LHCN-M2 (cell line): ENCODE measurements at places on chromosomes 16 and 17. TPM values are rescaled to one million over a fixed set of nuclear protein-coding genes. Genes with fewer than 3 reads are reported as not detected.

GRCh38 chr16:57848181-57848580, 45.9 kb upstream of the KIFC3 start:
- no peak for DNase-seq

GRCh38 chr16:53756275-53756996, 52.5 kb downstream of the FTO start:
- DNase-seq: no peak

DNA sequence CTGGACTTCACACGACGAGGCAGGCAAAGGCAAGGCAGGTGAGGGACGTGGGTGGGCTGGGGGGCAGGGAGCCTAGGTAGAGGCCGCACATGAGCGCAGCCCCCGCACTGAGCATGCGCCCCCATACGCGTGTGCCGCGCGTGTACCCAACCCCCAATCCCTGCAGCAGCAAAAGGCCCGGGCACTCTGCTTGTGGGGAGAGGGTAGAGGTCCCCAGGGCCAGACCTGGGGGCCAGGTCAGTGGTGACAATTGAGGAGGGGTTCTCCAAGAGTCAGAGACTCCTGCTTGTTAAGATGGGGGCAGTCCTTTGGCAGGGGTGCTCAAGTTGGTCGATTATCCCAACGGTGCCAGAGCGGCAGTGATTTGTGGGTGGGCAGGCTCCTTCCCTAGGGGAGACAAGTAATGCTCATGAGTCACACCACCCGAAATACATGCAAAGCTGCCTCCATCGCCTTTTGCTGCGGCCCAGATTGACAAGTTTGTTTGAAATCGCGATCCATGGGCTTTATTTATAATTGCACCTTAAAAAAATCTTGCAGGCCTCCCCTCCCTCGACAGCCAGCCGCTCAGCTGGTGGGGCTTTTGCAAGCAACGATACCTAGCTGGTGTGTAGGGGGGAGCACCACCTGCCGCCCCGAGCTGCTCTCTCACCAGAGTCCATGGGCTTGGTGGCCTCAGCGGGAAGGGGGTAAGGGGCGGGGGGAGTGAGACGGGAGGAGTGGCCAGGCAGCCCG, 1.1 kb upstream of the GIT1 start:
- peak; percentile 75 for DNase-seq

- no peak for DNase-seq
Observed at GRCh38 chr16:58107709-58108108, 21.5 kb downstream of the CFAP20 start.

DNA sequence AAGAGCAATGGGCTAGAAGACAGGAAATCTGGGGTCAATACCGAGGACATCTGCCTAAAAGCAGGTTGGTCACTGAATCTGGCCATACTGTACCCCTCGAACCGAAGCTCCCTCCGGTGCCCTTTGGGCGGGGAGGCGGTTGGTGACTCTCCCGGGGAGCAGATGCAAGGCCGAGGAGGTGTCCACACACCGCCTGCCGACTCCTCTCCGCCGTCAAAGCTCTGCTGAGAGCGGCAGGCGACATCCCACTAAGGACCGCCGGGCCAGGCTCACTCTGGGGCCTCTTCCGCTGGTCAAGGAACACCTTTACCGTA, 458 bp downstream of the ZNF200 start:
- no peak for DNase-seq

DNA sequence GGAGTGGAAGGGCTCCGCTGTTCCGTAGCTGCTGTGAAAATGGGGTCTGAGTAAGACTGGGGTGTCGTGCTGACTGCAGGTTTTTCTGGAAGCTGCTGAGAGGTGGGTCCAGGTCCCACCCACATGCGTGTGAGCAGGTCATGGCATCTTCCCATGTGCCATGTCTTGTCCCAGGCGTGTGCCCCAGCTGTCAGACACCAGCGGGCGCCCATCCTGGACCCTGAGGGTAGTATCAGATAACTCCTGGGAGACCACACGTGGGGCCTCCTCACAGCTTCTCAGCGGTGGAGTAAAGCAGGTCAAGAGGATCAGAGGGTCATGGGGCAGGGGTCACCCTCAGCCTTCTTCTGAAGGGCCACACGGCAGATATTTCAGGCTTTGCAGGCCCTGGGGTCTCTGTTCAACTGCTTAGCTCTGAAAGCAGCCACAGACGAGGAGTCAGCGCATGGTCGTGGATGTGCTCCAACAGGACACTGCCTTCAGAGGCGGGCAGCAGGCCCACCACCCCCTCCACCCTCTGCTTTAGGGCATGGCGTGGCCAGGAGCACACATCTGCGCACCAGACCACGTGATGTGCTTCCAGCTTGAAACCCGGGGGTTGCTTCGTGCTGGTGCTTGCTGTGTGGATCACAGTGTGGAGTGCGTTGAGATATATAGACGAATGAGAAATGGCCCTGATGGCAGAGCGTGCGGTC, 68.7 kb downstream of the BANP start:
- no peak for DNase-seq

DNA sequence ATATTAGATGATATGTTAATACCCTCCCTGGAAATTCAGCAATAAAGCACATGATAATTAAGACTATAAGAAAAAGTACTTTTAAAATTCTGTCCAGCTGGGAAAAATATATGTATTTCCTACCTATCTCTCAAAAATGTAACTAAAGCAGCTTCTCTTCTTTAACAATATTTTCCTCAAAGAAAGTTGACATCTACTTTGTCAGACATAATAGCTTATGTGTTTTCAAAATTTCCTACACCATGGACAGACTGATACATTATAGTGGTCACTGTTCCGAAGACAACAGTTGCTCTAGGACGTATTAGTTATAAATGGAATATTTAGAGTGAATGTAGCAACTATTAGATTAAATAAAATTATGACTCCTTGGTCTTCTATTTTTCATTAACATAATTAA, 131.4 kb upstream of the NACA2 start:
- DNase-seq: no peak

- DNase-seq: peak; percentile 100
Observed at GRCh38 chr17:8187517-8188262, 2.3 kb downstream of the BORCS6 start.

GRCh38 chr17:2346475-2346874, 9.2 kb downstream of the SGSM2 start:
- no peak for DNase-seq

- DNase-seq: peak; percentile 33
Observed at GRCh38 chr16:55035956-55036355, 105.3 kb downstream of the IRX5 start.

DNA sequence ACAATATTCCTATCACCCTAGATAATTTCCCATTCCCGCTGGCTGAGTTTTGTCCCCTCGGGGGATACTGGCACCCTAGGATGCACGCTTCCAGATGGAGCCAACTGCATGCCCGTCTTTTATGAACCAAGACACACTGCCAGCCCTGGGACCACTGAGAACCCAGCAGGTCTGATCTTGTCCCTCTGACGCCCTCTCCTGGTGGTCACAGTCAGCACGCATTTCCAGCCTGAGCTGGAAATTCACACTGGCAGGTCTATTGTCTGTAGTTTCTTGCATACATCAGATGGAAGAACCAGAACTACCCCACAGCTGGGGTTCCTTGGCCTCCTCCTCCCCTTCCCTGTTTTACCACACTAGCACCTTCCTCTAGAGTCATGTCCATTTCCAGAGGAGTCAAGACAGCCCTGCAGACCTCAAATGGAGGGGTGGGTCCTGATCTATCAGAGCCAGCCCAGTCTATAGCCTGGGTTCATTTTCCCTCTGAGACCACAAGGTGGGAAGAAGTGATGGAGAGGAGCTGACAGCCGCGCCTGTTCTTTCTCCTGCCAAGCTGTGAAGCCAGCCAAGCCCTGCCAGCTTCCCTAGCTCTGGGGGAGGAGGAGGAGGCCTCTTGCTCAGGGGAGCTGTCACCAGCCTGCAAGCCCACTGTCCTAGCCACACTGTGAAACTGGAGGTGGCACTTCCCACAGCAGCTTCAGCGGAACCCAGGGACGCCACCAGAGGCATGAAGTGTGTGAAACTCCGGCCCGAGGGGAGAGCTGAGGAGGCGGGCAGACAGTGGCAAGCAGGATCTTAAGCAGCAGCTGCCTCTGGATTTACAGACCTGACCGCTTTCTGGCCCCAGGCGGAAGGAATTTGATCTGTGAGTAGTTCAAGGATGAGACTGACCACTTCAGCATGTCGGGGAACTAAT, 29.3 kb downstream of the MXRA7 start:
- DNase-seq: peak; percentile 95

- DNase-seq: no peak
Observed at GRCh38 chr17:67520916-67521774, 144.1 kb downstream of the PITPNC1 start.

DNA sequence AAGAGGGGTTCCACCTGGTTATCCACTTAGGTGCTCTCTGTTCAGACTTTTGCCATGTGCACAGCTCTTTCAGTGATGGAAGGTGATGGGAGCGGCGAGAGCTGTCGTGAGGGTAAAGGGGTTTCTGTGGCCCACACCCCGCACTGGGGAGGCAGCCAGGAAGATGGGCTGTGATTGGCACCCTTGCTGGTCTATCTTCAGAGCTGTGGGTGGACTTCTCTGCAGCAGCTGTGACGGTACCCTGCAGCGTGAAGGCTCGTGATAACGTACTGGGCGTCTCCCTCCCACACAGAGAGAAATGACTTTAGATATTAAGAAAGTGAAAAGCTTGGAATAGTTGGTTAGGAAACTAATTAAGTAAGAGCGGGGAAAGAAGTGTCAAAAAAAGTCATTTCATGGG, 45.8 kb downstream of the MPRIP start:
- DNase-seq: no peak

DNA sequence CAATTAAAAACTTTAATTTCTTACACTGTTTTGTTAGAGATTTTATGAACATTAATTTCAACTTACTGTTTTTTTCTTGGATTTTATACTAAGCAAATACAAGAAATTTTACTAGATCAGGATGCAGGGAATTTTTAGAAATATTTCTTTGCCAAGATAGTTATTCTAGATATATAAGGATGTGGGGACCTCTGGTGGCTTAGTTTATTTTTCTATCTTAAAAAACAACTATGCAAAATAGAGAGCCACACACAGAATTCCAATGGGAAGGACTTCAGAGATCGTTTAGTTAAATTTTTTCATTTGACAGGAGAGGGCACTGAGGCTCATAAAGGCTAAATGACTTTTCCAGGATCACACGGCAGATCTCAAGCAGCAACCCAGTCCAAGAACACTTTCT, 23.0 kb upstream of the CAPNS2 start:
- DNase-seq: peak; percentile 52

GRCh38 chr16:80894091-80894490, 89.7 kb upstream of the CDYL2 start:
- DNase-seq: no peak

- DNase-seq: no peak
Observed at GRCh38 chr16:24617502-24617901, 78.1 kb downstream of the RBBP6 start.

GRCh38 chr17:14672830-14673229, 371.9 kb downstream of the HS3ST3B1 start:
- DNase-seq: peak; percentile 83

GRCh38 chr16:57997176-57997527, 3.3 kb downstream of the ZNF319 start:
- no peak for DNase-seq

GRCh38 chr17:3903881-3904290, 11.0 kb upstream of the CAMKK1 start:
- DNase-seq: no peak

DNA sequence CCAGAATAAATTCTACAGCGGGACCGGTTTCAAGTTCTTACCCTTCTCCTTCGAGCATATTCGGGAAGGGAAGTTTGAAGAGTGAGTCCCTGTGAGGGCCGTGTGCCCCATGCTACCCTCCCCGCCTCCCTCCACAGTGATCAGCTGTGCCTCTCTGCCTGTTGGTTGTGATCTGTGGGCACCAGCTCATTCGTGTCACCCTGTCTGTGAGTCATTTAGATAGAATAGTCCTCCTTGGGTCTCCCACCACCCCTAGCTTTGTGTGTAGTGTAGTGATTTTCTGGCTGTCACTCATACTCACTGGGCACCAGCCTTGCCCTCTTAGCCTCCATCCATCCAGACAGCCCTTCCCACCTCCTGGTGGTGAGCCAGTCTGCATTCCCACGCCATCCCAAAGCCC, 15.0 kb upstream of the NAGLU start:
- DNase-seq: peak; percentile 58

GRCh38 chr17:10879190-10879836, 41.4 kb upstream of the PIRT start:
- DNase-seq: no peak

DNA sequence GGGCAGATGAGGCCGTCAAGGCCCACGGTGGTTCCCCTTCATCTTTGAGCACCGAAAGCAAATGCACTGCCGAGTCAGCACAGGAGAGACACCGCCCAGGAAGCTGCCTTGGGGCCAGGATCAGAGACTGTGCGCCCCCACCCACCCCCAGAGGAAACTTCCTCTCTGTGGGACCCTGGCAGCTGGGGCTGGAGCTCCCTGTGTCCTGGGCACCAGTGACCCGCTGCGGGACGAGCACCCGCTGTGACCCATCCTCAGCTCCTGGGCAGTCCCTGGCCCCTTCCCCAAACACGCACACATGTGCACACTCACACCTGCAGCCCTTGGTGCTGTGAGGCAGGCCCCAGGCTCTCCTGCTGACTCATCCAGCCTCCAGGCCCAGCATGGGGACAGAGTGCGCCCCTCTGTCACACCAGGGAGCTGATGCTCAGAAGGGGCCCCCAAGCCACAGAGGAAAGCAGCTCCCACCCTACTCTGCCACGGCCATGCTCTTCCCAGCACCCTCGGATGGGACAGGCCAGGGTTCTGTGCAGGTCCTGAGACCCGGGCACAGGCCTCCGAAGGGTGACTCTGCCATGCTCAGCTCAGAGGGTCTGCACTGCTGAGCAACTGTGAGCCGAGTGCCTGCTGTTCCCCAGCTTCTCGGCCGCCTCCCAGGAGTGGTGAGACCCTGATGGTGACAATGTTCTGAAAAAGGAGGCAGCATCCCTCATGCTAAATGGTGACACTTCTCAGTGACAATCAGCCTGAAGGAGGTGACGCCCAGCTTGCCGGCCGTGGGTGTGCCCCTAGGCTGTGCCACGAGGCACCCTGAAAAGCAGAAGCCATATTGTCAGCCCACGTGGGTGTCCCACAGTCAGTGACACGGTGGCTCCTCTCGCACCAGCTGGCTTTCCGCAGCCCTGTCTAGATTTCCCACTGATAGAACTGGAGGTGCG, 3.6 kb downstream of the PIEZO1 start:
- no peak for DNase-seq

GRCh38 chr17:66557200-66557599, 254.8 kb downstream of the PRKCA start:
- DNase-seq: no peak

GPRC5B gene
- total RNA-seq: 7.2 and 9.5 TPM in 2 replicates

ZNF689 gene
- total RNA-seq: 8.7 and 12.5 TPM in 2 replicates

BICDL2 gene
- total RNA-seq: not detected in 2 replicates

NXN gene
- total RNA-seq: 9.6 and 12.9 TPM in 2 replicates

TRPV3 gene
- total RNA-seq: 0.71 and 1.3 TPM in 2 replicates

SLC52A1 gene
- total RNA-seq: 0.06 TPM in 1 of 2 replicates, not detected in the other

CDH11 gene
- total RNA-seq: 57.7 and 77.5 TPM in 2 replicates

HBA2 gene
- total RNA-seq: 0.77 TPM in 1 of 2 replicates, not detected in the other

KCNJ12 gene
- total RNA-seq: 0.64 and 0.98 TPM in 2 replicates

OR2C1 gene
- 0.17 TPM in 1 of 2 replicates, not detected in the other for total RNA-seq

HSPB9 gene
- total RNA-seq: not detected in 2 replicates

DNAAF8 gene
- total RNA-seq: 0.06 and 0.98 TPM in 2 replicates

SNAI3 gene
- total RNA-seq: 0.19 and 0.57 TPM in 2 replicates

DPEP1 gene
- total RNA-seq: 0.46 TPM in 1 of 2 replicates, not detected in the other
